ENCODE measurements at places on chromosomes 12 and 14. TPM values are rescaled to one million over a fixed set of nuclear protein-coding genes. Genes with fewer than 3 reads are reported as not detected.

DNA sequence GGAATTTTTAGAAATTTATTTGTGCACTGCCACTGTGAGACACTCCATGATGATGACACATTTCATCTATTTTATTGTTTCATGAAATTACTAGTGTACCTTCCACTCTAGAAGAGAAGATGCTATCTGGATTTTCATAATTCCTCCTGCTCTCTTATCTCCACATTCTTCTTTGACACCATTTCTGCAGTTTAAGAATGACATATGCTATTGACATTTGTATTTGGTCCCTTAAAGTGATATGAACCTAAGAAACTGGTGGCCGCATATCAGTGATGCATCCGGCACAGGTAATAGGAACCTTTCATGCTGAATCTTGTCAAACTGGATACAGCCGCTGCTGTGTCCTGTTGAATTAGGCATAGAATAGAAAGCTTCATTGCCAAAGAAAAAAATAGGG lies 696.3 kb downstream of the TMEM121 start:
- DNase-seq = no peak

- no peak for DNase-seq
These were observed 86.5 kb downstream of the TBX5 start for GRCh38 chr12:114319422-114319821.

DNA sequence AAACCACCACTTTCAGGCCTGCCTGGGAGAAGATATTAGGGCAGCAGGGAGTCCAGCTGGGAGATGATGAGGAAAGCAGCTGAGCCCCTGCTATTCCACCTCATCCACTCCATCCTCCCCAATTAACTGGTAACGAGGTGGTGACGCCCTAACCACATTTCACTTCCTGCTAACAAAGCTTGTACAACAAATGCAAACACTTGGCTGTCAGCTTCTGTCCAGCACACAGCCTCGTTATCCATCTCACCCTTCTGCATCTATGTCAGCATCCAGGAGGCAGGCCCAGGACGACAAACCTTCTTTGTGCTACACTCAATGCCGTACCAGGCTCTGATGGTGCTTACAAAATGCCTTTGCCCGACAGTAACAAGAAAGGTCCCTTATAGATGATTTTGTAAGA lies 225.4 kb downstream of the APAF1 start:
- no peak for DNase-seq

IKZF4 gene
- 22.9 TPM for total RNA-seq

PRH2 gene
- total RNA-seq = not detected

All from activated naive CD8-positive, alpha-beta T cell treated with anti-CD3 and anti-CD28 coated beads for 36 hours (primary cell).